ENCODE measurements at places on chromosomes 16 and 17.

DNA sequence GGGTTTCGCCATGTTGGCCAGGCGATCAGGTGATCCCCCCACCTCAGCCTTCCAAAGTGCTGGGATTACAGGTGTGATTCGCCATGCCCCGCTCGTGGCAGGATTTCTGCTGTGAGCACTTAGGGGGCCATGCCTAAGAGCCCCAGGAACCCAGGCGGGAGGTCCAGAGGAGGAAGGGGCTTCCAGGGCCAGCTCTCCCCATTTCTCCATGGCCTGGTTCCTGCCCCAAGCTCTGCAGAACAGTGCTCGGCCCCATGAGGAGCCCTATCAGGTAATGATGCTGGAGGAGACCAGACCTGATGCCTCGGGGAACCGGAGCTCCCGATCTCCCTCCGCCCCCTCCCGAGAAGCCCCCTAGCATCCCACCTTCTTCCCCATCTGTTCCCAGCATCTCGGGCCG is 53.6 kb downstream of the RMI2 start:
- no peak for DNase-seq
- no peaks in the 10 kb centered on the region for H3K4me1 ChIP-seq
- H3K27me3 ChIP-seq = no peaks in the 10 kb centered on the region
- no peak overlapping the region for H3K4me3 ChIP-seq
- no peaks in the 10 kb centered on the region for H3K36me3 ChIP-seq

DNA sequence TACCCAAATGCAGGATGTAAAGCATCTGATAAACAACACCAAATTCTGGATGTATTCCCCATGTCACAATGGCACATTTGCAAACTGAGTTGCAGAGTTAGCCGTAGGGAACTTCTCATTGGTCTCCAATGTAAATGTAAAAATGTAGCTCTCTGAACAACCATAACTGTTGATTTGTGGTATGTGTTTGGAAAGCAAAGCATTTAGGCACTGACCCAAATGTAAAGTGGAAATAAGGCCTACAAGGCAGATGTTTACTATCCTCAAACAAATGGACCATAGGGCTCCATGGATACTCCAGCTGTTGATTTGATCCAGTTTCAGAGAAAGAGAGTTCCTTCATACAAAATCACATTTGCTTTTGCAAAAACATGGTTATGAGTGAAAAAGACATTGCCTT is 223.0 kb upstream of the ELAC2 start:
- no peaks in the 10 kb centered on the region for H3K4me1 ChIP-seq
- no peak overlapping the region for H3K27ac ChIP-seq
- no peaks in the 10 kb centered on the region for H3K36me3 ChIP-seq
- H3K27me3 ChIP-seq = no peaks in the 10 kb centered on the region

- H3K4me1 ChIP-seq = peaks cover 6% of the 10 kb centered on the region
- H3K27ac ChIP-seq = no peak overlapping the region
- H3K27me3 ChIP-seq = no peaks in the 10 kb centered on the region
- no peak for DNase-seq
- H3K4me3 ChIP-seq = no peak overlapping the region
Observed at GRCh38 chr17:63537001-63537400, 13.3 kb upstream of the DCAF7 start.

DNA sequence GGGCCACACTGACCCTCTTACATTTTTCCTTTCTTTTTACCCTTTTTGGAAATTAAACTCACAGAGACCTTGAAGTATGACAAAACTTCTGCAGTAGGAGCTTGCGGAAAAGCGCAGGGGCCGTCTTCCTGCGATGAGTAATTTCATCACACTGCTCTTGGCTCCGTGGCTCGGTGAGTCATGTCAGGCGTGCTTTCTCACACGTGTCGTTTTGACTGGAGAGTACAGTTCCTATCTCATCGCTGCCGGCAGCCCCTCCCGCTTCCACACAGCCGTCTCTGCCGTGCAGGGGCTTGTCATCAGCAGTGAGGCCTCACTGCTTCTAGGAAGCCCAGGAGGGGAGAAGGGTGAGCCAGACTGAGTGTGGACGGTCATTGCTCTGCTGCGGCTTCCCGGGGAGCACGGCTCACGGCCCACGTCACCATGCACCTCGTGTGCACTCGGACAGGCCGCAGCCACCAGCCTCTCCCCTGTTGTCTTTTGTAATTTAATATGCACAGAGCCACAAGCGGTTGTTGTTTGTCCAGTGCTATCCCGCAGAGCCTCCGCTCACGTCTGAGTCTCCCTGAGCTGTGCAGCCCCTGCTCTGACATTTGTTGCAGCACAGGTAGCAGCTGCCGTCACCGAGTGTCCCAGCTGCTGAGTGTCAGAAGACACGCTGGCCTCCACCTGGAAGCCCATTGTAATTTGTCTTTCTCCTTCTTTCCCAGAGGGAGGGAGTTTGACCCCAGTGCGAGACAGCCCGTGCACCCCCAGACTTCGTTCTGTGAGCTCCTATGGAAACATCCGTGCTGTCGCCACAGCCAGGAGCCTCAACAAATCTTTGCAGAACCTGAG is 99.4 kb upstream of the CHMP6 start:
- no peak overlapping the region for H3K27ac ChIP-seq
- DNase-seq = no peak
- H3K4me1 ChIP-seq = no peaks in the 10 kb centered on the region
- H3K27me3 ChIP-seq = no peaks in the 10 kb centered on the region

DNA sequence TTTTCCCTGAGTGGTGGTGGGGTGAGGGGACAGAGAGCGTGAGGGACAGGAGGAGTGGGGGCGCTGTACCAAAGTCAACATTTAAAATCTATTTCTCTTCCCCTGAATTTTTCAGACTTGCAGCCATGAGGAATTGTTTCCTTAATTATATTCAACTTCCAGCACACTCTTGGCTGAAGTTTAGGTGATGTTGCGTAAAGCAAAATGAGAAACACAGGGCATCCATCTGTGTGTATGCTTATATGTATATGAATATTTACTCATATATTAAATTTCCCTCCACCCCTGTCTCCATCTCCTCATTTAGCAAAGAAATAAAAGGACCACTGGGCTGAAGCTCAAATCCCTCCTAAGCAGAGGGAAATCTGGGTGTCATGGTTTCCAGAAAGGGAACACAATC is 218.1 kb downstream of the XYLT1 start:
- no peaks in the 10 kb centered on the region for H3K36me3 ChIP-seq
- no peak overlapping the region for H3K4me3 ChIP-seq
- no peaks in the 10 kb centered on the region for H3K4me1 ChIP-seq
- no peaks in the 10 kb centered on the region for H3K27me3 ChIP-seq

DNA sequence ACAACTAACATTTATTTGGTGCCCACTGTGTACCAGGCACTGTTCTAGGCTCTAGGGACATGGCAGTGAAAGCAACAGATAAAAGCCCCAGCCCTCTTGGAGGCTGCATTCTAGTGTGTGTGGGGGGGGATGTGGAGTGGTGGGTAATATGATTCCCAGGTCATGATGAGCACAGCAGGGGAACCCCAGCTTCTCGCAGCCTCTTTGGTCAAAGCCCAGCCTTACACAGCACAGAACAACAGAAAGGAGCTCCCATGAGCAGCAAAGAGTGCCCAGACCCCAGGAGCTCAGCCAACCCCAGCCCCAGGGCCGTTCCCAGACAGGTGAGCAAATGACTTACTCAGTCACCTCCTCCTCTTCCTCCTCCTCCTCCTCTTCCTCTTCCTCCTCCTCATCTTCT is 21.9 kb downstream of the CNGB1 start:
- no peaks in the 10 kb centered on the region for H3K36me3 ChIP-seq
- H3K27me3 ChIP-seq = no peaks in the 10 kb centered on the region
- no peak for DNase-seq
- H3K4me1 ChIP-seq = no peaks in the 10 kb centered on the region
- H3K4me3 ChIP-seq = no peak overlapping the region

- H3K4me3 ChIP-seq = no peak overlapping the region
- no peaks in the 10 kb centered on the region for H3K36me3 ChIP-seq
- DNase-seq = no peak
- no peak overlapping the region for H3K27ac ChIP-seq
- H3K27me3 ChIP-seq = no peaks in the 10 kb centered on the region
Observed at GRCh38 chr16:62644030-62644812, 608.0 kb upstream of the CDH8 start.

GRCh38 chr16:83995754-83996153 is 27.7 kb downstream of the NECAB2 start:
- no peak overlapping the region for H3K4me3 ChIP-seq
- peak; percentile 74 for DNase-seq
- H3K4me1 ChIP-seq = no peaks in the 10 kb centered on the region
- peaks cover 15% of the 10 kb centered on the region for H3K36me3 ChIP-seq

DNA sequence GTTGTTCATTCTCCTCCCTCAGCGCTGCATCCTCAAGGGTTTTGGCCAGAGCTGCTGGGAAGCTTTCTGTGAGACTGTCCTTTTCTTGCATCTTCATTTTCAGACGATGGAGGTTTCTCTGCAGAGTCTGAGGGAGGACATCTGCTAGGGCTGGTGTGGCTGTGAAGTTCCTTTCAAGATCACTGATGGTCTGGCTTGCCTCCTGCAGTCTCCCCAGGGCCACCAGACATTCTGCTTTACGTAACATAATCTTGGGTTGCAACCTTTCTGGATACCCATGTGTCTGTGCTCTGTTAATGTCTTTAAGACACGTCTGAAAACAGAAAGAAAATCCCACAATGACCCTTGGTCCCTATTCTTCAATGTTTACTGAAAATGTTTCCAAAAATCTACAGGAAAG is 29.0 kb downstream of the SMYD4 start:
- DNase-seq = no peak
- H3K27ac ChIP-seq = no peak overlapping the region
- H3K4me3 ChIP-seq = no peak overlapping the region
- H3K4me1 ChIP-seq = no peaks in the 10 kb centered on the region
- H3K27me3 ChIP-seq = no peaks in the 10 kb centered on the region
- H3K36me3 ChIP-seq = peaks cover 68% of the 10 kb centered on the region

DNA sequence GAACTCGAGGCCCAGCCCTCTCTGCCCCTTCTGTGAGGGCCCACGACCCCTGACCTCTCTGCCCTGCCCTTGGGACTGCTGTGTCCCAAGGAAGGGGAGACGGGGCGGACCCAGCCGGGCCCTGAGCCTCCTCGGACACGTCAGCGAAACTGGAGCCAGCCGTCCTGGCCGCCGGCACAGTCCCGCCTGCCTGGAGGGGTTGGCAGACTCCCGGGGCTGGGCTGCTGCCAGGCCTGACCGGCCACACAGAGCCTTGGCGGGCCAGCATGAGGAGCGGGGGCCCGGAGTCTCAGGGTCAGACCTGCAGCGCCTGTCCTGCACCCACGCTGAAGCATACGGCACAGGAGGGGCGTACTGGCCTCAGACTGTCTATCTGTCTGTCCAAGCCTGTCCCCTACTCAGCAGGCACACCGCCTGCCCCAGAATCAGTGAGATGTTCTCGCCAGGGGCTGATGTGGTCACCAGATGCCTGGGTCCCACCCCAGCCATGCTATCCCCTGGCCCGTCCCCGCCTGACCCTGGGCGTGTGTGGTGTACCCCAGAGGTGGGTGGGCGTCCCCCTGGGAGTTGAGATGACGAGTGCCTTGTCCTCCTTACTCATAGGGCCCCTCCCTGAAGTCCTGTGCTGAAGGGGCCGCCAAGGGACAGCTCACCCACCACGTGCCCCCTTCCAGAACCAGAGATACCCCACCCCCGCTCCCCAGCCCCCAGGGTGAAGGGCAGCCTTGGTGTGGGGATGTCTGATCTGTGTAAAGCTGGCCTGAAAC is 4.7 kb downstream of the VASN start:
- peaks cover 11% of the 10 kb centered on the region for H3K4me1 ChIP-seq
- H3K36me3 ChIP-seq = peaks cover 3% of the 10 kb centered on the region
- H3K27me3 ChIP-seq = no peaks in the 10 kb centered on the region
- no peak overlapping the region for H3K27ac ChIP-seq
- no peak for DNase-seq
- H3K4me3 ChIP-seq = no peak overlapping the region

DNA sequence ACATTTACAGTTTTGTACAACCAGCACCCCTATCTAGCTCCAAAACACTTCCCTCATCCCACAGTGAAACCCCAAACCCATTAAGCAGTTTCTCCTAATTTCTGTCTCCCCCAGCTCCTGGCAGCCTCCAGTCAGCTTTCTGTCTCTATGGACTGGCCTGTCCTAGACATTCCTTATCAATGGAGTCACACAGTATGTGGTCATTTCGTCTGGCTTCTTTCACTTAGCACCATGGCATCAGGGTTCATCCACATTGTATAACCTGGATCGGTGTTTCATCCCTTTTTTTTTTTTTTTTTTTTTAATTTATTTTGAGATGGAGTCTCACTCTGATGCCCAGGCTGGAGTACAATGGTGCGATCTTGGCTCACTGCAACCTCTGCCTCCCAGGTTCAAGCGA is 68.5 kb downstream of the ZDHHC7 start:
- H3K27me3 ChIP-seq = no peaks in the 10 kb centered on the region
- no peaks in the 10 kb centered on the region for H3K36me3 ChIP-seq
- no peaks in the 10 kb centered on the region for H3K4me1 ChIP-seq

GRCh38 chr17:2396568-2397246 is 4.2 kb downstream of the MNT start:
- no peak overlapping the region for H3K27ac ChIP-seq
- no peaks in the 10 kb centered on the region for H3K27me3 ChIP-seq

- peak overlapping the region; percentile 99 for H3K4me3 ChIP-seq
- H3K27me3 ChIP-seq = no peaks in the 10 kb centered on the region
- DNase-seq = no peak
- peaks cover 53% of the 10 kb centered on the region for H3K36me3 ChIP-seq
- no peaks in the 10 kb centered on the region for H3K4me1 ChIP-seq
Observed at GRCh38 chr17:64498308-64499203, 1.7 kb upstream of the POLG2 start.

DNA sequence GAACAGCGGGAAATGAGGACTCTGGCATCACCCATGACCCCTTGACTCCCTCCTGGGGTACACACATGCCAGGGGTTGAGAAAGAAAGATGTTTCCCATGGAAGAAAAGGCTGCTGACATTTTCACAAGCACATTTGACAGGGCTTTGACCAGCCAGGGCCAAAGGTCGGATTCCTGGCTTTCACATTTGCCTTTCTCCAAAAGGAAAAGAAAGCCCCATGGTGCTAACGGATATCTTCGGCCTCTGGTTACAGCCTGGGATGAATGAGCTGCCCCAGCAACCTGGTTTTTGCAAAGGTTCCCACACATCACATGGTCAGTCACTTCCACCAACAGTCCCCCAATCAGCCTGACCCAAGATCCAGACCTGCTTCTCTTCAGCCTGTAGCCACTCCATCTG is 478.2 kb upstream of the CDH11 start:
- H3K4me3 ChIP-seq = no peak overlapping the region
- no peak for DNase-seq
- no peaks in the 10 kb centered on the region for H3K27me3 ChIP-seq
- no peaks in the 10 kb centered on the region for H3K4me1 ChIP-seq
- no peaks in the 10 kb centered on the region for H3K36me3 ChIP-seq
- no peak overlapping the region for H3K27ac ChIP-seq

DNA sequence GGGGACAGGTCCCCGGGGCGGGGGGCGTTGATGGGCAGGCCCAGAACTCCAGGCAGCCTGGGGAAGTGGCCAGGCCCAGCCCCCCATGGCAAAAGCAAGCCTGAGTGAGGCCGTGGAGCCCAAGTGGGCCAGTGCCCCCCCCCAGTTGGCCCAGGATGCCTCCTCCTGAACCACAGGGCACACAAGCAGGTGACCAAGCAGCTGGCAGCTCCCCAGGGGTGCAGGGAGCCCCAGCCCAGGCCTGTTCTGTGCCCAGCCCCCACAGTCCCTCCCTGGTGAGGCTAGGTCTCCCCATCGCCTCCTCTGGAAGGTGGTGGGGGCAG is 38.2 kb upstream of the PVALEF start:
- no peaks in the 10 kb centered on the region for H3K4me1 ChIP-seq
- DNase-seq = no peak
- no peaks in the 10 kb centered on the region for H3K27me3 ChIP-seq
- no peak overlapping the region for H3K27ac ChIP-seq
- H3K36me3 ChIP-seq = no peaks in the 10 kb centered on the region

GRCh38 chr17:56475116-56475515 is 118.4 kb upstream of the NOG start:
- H3K27ac ChIP-seq = no peak overlapping the region
- DNase-seq = no peak
- H3K4me3 ChIP-seq = no peak overlapping the region
- H3K36me3 ChIP-seq = no peaks in the 10 kb centered on the region
- no peaks in the 10 kb centered on the region for H3K4me1 ChIP-seq

Data from H9 (cell line).